ENCODE measurements at places on chromosomes 16 and 17. TPM values are rescaled to one million over a fixed set of nuclear protein-coding genes. Genes with fewer than 3 reads are reported as not detected.

The MYH13 gene
- total RNA-seq: not detected

The MEFV gene
- 0.39 TPM for total RNA-seq

The KRTAP9-2 gene
- total RNA-seq: not detected

The EFNB3 gene
- 0.10 TPM for total RNA-seq

The TPPP3 gene
- 10.2 TPM for total RNA-seq

The CCL1 gene
- total RNA-seq: not detected

- H3K4me1 ChIP-seq: peaks cover 3% of the 10 kb centered on the region
- H3K4me3 ChIP-seq: no peak overlapping the region
- H3K36me3 ChIP-seq: peaks cover 26% of the 10 kb centered on the region
- no peak for DNase-seq
- H3K27ac ChIP-seq: no peak overlapping the region
- no peaks in the 10 kb centered on the region for H3K27me3 ChIP-seq
Observed at GRCh38 chr16:27217256-27217655, 13.9 kb downstream of the KDM8 start.

- no peaks in the 10 kb centered on the region for H3K4me1 ChIP-seq
- peaks cover 61% of the 10 kb centered on the region for H3K27me3 ChIP-seq
- H3K27ac ChIP-seq: no peak overlapping the region
- H3K4me3 ChIP-seq: no peak overlapping the region
Observed at GRCh38 chr16:89048871-89049422, 44.7 kb upstream of the ACSF3 start.

DNA sequence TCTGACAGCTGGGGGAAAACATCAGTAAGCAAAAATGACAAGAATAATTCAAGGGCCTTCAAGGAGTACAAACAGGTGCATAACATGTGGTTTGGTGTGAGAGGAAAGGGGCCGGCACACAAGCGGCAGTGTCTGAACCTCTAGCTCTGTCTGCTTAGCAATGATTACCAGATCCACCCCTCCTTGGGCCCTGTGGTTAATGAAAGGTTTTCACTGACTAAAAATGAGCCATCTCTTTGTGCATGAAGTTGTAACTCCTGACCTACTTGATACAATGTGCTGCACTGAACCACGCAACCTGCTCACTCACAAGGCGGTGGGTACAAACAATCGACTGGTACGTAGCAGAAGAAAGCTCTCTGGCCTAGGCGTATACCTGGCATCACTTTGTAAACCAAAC lies 15.1 kb downstream of the FAM117A start:
- H3K4me1 ChIP-seq: peaks cover 31% of the 10 kb centered on the region
- H3K27ac ChIP-seq: no peak overlapping the region
- DNase-seq: no peak
- no peaks in the 10 kb centered on the region for H3K27me3 ChIP-seq

GRCh38 chr16:58077796-58078195 lies 51.4 kb downstream of the CFAP20 start:
- H3K4me1 ChIP-seq: peaks cover 19% of the 10 kb centered on the region
- no peak overlapping the region for H3K27ac ChIP-seq
- DNase-seq: no peak
- no peak overlapping the region for H3K4me3 ChIP-seq
- H3K27me3 ChIP-seq: no peaks in the 10 kb centered on the region

DNA sequence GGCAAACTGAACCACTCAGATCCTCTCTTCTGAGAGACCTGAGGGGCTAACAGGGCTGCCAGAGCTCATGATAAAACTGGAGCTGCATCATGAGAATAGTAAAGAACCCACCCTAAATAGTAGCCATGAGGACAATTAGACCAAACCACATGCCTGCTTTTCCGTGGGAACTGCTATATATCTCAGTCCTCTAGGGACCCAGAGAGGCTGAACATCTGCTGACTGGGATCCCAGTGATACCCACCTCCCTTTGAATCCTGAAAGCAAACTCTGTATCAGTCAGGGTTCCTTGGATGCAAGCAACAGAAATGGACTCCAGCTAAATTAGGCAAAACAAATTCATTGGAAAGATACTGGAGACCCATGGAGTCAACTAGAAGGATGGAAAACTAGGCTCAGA lies 6.5 kb downstream of the MT1X start:
- H3K27ac ChIP-seq: no peak overlapping the region
- no peaks in the 10 kb centered on the region for H3K27me3 ChIP-seq
- no peak for DNase-seq

- peaks cover 3% of the 10 kb centered on the region for H3K4me1 ChIP-seq
- H3K27ac ChIP-seq: no peak overlapping the region
- H3K4me3 ChIP-seq: no peak overlapping the region
- H3K27me3 ChIP-seq: no peaks in the 10 kb centered on the region
- no peak for DNase-seq
- H3K36me3 ChIP-seq: no peaks in the 10 kb centered on the region
Observed at GRCh38 chr16:79845033-79845733, 244.6 kb upstream of the MAF start.

DNA sequence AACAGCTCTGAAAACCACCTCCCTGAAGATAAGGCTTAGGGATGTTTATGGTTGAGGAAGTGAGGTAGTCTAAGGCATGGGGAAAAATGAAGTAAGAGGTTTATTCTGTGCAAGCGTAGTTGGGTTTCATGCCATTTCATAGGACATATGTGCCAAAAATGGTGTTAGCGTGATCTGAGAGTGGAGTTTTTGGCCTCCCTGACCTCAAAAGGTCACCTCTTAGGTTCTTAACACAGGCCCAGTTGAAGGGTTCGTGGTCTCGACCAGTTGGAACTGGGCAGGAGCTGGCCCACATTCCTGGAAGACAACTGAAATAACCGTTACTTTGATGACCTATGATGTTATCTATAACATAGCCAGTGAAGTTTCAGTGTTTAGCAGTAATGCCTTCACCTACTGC lies 57.0 kb downstream of the MRTFB start:
- no peaks in the 10 kb centered on the region for H3K36me3 ChIP-seq
- H3K4me3 ChIP-seq: no peak overlapping the region
- no peaks in the 10 kb centered on the region for H3K27me3 ChIP-seq
- H3K27ac ChIP-seq: no peak overlapping the region
- no peak for DNase-seq
- H3K4me1 ChIP-seq: peaks cover 35% of the 10 kb centered on the region

DNA sequence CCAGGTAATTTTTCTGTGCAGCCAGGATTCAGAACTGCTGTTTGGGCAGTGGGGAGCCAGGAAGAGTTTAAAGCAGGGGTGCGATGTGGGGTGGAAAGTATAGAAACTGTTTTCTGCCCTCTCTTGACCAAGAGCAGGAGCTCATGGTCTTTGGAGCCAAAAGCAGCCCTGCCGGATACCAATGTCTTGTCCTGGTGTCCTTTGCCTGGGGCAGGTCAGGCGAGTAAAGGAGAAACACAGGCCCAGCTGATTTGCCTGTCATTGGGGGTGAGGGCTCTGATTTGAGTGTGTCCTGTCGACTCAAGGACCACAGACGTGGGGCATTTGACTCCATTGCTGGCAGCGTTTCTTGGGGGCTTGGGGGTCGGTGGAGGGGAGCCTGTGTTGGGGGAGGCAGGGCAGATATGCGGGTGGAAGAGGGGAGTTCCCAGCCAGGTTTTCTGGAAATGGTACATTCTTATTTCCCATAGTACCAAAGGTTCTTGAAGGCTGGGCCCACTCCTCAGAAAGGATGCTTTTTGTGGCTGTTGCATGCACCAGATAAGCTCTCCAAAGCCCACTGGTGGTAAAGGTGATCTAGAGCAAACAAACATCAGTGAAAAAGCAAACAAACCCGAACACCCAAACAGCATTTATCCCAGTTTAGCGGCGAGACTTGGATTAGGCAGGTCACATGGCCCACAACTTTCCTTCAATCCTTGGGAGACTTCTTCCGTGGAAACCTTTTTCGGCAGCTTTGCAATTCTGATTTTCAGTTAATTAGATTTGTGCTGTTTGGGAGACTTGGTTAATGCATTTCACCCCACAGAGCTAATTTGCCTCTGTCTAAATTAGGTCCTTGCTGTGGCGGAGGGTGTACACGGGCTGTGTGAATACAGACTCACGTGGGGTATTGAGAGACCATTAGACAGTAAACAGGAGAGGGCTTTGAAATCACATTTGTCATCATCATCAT lies 59.0 kb downstream of the MSI2 start:
- no peak overlapping the region for H3K4me3 ChIP-seq
- no peaks in the 10 kb centered on the region for H3K4me1 ChIP-seq
- DNase-seq: no peak
- no peaks in the 10 kb centered on the region for H3K27me3 ChIP-seq
- H3K36me3 ChIP-seq: no peaks in the 10 kb centered on the region

- H3K36me3 ChIP-seq: no peaks in the 10 kb centered on the region
- H3K4me3 ChIP-seq: no peak overlapping the region
- no peak for DNase-seq
- no peaks in the 10 kb centered on the region for H3K4me1 ChIP-seq
- no peaks in the 10 kb centered on the region for H3K27me3 ChIP-seq
- no peak overlapping the region for H3K27ac ChIP-seq
Observed at GRCh38 chr17:71055128-71055527, 885.8 kb downstream of the KCNJ2 start.

DNA sequence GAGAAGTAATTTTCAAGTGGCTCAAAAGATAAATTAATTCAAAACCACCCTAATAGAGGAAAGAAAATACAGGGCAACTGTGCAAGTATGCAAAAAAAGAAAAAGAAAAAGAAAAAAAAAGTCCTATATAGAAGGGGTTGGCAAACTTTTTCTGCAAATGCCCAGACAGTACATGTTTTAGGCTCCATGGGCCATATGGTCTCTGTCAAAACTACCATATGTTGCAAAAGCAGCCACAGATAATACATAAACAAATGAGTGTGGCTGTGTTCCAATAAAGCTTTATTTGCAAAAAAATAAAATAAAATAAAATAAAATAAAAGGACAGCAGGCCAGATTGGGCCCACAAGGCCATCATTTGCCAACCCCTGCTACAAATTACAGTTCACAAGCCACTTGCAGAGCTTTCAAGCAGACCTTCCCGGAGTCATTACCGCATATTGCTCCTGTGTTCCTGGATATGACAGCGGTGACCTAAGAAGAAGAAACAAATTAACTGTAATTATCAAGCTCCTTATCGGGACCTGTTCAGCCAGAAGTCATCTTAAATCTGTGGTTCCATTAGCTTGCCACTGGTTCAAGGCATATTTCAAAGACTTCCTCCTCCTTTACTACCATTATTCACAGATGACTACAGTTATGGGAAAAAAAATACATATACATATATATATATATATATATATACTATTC lies 15.9 kb downstream of the ZC3H7A start:
- H3K4me3 ChIP-seq: no peak overlapping the region
- peaks cover 39% of the 10 kb centered on the region for H3K4me1 ChIP-seq
- DNase-seq: no peak
- H3K27me3 ChIP-seq: no peaks in the 10 kb centered on the region
- H3K36me3 ChIP-seq: peaks cover 9% of the 10 kb centered on the region
- H3K27ac ChIP-seq: peak overlapping the region; percentile 93

- no peak overlapping the region for H3K4me3 ChIP-seq
- H3K36me3 ChIP-seq: no peaks in the 10 kb centered on the region
- H3K4me1 ChIP-seq: no peaks in the 10 kb centered on the region
- no peaks in the 10 kb centered on the region for H3K27me3 ChIP-seq
- no peak for DNase-seq
Observed at GRCh38 chr16:79372503-79373184, 227.9 kb downstream of the MAF start.

- no peak overlapping the region for H3K27ac ChIP-seq
- peaks cover 25% of the 10 kb centered on the region for H3K4me1 ChIP-seq
- H3K4me3 ChIP-seq: no peak overlapping the region
- no peaks in the 10 kb centered on the region for H3K36me3 ChIP-seq
Observed at GRCh38 chr17:27477050-27477888, 21.0 kb downstream of the KSR1 start.

GRCh38 chr17:37488009-37488604 lies 1.6 kb upstream of the DUSP14 start:
- DNase-seq: no peak
- H3K27ac ChIP-seq: peak overlapping the region; percentile 89
- no peaks in the 10 kb centered on the region for H3K36me3 ChIP-seq
- H3K4me3 ChIP-seq: peak overlapping the region; percentile 92
- H3K27me3 ChIP-seq: no peaks in the 10 kb centered on the region

DNA sequence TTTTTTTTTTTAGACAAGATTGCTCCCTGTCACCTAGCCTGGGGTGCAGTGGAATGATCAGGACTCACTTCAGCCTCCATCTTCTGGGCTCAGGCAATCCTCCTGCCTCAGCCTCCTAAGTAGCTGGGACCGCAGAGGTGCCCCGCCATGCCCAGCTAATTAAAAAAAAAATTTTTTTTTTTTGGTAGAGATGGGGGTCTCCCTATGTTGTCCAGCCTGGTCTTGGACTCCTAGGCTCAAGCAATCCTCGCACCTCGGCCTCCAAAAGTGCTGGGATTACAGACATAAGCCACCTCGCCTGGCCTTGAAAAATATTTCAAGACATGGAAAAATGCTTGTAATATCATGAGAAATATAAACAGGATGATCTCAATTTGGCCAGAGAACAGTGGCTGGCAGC lies 42.9 kb downstream of the HAPSTR1 start:
- no peak overlapping the region for H3K27ac ChIP-seq
- peaks cover 8% of the 10 kb centered on the region for H3K4me1 ChIP-seq
- no peak overlapping the region for H3K4me3 ChIP-seq
- DNase-seq: no peak

DNA sequence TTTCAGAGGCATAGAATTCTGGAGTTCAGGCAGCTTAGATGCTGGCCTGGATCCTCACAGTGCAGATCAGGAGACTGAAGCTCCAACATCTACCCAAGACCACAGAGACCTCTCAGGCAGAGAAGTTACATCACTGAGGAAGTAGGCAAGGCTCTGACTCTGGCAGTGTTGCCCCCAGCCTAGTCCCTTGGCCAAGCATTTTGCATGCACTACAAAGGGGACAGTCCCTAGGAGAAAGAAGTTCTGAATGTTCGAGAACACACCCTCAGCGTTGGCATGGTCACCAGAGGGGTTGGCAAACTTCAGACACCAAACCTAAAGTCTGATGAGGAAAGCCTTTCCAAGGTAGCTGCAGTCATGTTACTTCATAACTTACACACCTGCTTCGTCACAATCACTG lies 2.5 kb downstream of the RANBP10 start:
- peaks cover 36% of the 10 kb centered on the region for H3K4me1 ChIP-seq
- DNase-seq: no peak
- no peaks in the 10 kb centered on the region for H3K27me3 ChIP-seq
- peaks cover 20% of the 10 kb centered on the region for H3K36me3 ChIP-seq
- no peak overlapping the region for H3K4me3 ChIP-seq

DNA sequence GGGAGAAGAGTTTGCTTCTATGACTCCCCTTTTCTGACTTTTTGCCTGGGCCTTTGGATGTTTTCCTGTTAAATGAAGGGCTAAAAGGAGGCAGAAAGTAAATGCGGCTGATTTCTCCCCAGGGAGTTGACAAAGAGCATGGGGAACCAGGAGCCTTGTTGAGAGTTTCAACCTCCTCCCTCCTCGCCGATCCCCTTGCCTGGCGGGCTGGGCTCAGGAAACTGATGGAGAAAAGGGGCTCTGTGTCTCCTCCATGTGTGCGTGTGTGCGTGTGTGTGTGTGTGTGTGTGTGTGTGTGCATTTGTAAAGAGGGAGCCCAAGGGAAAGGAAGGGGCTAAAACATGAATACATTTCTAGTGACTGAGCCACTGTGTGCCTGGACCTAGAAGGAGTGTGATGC lies 94.5 kb downstream of the ZDHHC7 start:
- no peaks in the 10 kb centered on the region for H3K27me3 ChIP-seq
- peak; percentile 24 for DNase-seq
- H3K4me3 ChIP-seq: no peak overlapping the region

GRCh38 chr16:85221771-85222154 lies 109.5 kb upstream of the CIBAR2 start:
- no peaks in the 10 kb centered on the region for H3K27me3 ChIP-seq
- H3K27ac ChIP-seq: no peak overlapping the region
- DNase-seq: no peak
- no peak overlapping the region for H3K4me3 ChIP-seq
- H3K36me3 ChIP-seq: no peaks in the 10 kb centered on the region

- no peak overlapping the region for H3K27ac ChIP-seq
- no peak overlapping the region for H3K4me3 ChIP-seq
- no peaks in the 10 kb centered on the region for H3K27me3 ChIP-seq
- no peaks in the 10 kb centered on the region for H3K36me3 ChIP-seq
- no peak for DNase-seq
Observed at GRCh38 chr16:50884066-50884860, 142.4 kb downstream of the CYLD start.
